T-helper 2 cell (primary cell): ENCODE measurements at places on chromosomes 1 and 21.

DNA sequence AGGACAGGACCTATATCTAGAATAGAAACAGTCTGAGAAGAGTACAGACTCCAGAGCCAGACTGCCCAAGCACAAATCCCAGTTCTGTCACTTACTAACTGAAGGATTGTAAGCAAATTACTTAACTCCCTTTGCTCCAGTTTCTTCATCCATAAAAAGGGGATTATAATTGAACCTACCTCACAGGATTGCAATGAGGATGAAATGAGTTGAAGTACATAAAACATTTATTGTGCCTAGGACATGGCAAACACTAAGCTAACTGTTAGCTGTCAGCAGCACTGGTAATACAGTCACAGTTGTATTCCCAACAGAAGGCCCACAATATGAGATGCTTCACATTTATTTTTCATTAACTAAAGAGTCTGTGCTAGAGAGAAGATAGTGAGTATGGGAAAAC is 33.9 kb downstream of the MCOLN2 start:
- DNase-seq = no peak

- DNase-seq = no peak
Measured at GRCh38 chr21:15015622-15016471, 49.0 kb downstream of the NRIP1 start.

- no peak for DNase-seq
Measured at GRCh38 chr1:6224718-6225117, 11.0 kb downstream of the ICMT start.

DNA sequence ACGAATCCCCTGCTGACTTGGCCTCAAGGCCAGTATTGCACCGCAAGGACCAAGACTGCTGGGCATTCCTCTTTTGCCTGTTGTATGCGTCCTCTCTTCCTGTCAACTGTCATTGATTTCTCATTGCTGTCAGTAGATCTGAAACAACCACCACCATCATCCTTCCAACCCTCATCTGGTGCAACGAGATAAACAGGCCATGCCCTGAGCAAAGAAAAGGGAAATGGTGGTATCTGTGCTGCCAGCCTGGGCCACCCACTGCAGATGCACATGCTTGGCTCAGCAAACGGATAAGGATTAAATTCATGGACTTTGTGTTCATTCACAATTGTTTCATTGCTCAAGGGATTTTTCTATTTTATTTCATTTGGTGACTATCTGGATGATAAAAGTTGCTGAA is 13.6 kb downstream of the OXCT2 start:
- no peak for DNase-seq

GRCh38 chr1:154866257-154867063 is 3.6 kb downstream of the KCNN3 start:
- no peak for DNase-seq

- DNase-seq = no peak
Measured at GRCh38 chr1:205878026-205878425, 28.1 kb upstream of the PM20D1 start.
